ENCODE measurements at places on chromosomes 11 and 22.

DNA sequence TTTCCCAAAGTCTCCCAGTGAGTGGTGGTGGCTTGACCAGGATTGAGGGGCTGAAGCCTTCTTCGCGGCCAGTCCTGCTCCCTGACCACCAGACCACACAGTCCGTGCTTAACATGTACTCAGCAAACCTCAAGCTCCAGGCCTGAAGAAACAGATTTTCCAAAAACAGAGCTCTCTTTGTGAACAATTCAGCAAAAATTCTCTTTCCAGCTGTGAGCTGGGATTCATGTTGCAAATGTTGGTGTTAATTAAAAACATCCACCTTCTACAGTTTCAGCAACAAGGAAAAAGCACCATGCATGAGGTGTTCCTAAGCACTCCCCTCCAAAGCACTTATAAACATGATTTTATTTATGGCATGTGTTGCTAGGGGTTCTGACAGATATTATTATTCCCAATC lies 129.5 kb downstream of the ETS1 start:
- DNase-seq = no peak

DNA sequence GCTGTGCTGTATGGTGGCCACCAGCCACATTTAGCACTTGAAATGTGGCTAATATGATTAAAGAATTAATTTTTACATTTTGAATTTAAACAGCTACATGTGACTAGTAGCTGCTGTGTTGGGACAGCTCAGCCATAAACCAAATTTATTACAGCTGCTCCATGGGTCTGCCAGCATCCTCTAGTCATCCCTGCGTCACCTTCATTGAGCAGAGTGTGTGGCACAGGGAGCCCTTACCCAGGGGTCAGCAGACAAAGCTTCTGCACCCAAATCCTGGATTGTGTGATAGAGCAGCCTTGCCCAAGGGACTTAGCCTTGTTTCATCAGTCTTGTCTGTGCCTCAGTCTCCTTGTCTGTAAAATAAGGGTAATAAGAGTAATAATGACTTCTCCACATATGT lies 19.4 kb upstream of the ACCSL start:
- DNase-seq = no peak

GRCh38 chr22:19213442-19214077 lies 35.0 kb upstream of the SLC25A1 start:
- no peak for DNase-seq

- no peak for DNase-seq
These were observed 6.9 kb downstream of the SMPD1 start for GRCh38 chr11:6397156-6397555.

DNA sequence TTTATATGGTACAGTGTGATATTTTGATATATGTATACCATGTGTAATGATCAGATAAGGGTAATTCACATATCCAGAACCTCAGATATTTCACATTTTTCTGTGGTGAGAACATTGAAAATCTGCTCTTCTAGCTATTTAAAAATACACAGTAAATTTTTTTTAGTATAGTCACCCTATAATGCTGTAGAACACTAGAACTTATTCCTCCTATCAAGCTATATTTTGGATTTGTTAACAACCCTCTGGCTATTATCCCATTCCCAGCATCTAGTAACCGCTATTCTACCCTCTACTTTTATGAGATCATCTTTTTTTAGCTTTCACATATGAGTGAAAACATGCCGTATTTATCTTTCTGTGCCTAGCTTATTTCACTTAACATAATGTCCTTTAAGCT lies 65.5 kb upstream of the SYT9 start:
- DNase-seq = no peak

- no peak for DNase-seq
These were observed 466.2 kb downstream of the SOX6 start for GRCh38 chr11:15890031-15890713.

- DNase-seq = no peak
These were observed 59.6 kb upstream of the ADORA2A start for GRCh38 chr22:24367841-24368240.

DNA sequence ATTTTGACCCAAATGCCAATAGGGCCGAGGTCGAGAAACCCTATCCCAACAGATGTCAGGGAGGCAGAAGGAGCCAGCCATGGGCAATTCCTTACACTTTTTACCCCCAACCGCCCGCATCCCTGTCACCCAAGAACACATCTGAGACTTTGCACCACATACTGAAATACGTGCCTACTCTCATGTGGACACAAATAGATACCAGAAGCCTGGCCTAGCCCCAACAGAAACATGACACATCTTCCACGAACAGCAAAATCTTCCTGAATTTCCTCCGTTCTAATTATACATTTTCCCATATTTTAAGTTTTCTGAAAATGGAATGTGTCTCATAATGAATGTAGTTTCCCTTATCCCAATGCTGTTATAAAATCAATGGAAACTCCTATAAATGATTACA lies 64.7 kb downstream of the SLC1A2 start:
- no peak for DNase-seq

GRCh38 chr11:8228231-8228630 lies 35.4 kb downstream of the LMO1 start:
- DNase-seq = no peak

DNA sequence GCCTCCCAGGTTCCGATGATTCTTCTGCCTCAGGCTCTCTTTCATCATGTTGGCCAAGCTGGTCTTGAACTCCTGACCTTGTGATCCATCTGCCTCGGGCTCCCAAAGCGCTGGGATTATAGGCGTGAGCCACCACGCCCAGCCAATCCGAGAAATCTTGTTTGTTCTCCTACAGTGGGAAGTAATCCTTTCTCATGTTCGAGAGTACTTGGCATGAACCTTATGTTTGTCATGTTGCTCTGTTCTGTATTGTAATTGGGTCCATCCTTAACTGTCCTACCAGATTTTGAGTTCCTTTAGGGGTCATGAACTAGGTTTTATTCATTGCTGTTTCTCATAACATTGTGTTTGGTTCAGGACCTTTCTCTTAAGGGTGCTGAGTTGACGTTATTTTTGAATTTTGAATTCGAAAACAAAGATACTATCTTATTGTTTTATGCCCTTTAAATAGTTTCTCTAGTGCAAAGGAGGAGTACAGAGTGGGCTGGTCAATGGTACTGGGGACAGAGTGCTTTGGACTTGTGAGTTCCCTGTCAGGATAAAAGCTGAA lies 113.4 kb upstream of the RRM1 start:
- no peak for DNase-seq

DNA sequence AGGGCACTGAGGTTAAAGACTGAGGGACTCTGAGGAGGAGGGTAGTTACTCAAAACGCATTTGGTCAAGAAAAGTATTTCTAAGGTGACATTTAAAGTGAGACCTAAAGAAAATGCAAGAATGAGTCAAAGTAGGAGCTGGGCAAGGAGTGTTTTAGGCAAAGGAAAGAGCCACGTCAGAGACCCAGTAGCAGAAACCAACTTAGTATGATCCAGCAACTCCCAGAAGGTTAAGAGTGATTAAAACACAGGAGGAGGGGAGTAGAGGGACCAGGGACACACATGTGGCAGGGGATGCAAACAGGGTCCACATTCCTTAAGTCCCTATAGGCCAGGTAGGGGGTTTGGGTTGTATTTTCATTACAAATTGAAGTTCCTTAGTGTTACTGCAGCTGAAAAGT lies 24.3 kb upstream of the CCDC34 start:
- no peak for DNase-seq

GRCh38 chr22:39306456-39307361 lies 12.7 kb downstream of the RPL3 start:
- DNase-seq = peak; percentile 29

- peak; percentile 73 for DNase-seq
These were observed 48.1 kb downstream of the CYTH4 start for GRCh38 chr22:37330200-37331033.

DNA sequence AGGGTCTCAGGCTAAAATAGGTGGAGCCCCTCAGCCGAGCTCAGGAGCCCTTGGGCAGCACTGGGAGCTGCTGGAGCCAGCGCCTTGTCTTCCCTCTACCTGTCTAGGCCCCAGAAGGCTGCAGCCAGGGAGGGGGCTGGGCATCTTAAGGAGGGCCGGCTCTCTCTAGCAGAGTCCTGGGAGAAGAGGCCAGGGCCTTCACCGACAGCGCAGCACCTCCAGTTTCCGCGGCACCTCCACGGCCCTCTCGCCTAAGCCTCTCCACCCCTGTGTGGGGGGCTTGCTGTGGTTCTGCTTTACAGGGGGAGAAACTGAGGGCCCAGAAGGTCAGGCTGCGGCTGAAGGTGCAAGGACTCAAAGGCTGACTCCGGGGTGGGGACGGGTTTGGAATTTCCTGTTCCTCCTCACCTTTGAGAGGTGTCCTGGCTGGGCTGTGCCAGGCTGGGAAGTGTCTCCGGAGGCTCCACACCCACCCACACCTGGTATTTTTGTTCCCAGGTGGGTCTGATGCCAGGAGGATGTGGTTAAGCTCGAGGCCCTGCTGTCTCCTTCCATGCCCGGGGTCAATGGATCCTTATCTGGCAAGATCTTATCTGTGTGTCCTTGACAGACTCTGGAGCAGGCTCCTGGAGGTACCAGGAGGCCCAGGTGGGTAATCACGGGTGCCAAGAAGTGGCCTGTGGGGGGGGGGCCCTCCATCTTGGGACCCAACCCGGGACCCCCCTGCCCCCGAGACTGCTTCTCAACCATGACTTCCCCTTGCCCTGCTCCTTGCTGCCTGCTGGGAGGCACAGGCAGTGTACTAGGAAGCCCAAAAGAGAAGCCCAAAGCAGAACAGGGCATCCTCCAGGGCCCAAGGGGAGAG lies 95.3 kb upstream of the FGF3 start:
- DNase-seq = no peak

- no peak for DNase-seq
These were observed 27.2 kb upstream of the PPARA start for GRCh38 chr22:46122980-46123693.

GRCh38 chr11:126313826-126314225 lies 10.0 kb downstream of the DCPS start:
- DNase-seq = no peak

DNA sequence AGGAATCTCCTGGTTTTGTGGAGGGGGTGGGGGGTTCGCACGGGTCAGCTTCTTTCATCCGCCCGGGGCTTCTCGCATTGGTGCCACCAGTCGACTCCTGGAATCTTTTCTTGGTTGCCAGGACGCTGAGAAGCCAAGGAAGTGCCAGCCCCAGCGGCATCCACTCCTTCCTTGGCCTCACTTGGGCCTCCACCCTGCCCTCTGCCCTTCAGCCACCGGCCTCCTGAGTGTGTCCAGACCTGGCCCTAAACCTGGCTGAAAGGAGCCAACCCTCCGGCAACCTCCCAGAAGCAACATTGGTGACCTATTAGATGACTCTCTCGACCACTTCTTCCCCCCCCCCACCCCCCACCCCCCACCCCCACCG lies 518 bp upstream of the GALNT18 start:
- DNase-seq = no peak

DNA sequence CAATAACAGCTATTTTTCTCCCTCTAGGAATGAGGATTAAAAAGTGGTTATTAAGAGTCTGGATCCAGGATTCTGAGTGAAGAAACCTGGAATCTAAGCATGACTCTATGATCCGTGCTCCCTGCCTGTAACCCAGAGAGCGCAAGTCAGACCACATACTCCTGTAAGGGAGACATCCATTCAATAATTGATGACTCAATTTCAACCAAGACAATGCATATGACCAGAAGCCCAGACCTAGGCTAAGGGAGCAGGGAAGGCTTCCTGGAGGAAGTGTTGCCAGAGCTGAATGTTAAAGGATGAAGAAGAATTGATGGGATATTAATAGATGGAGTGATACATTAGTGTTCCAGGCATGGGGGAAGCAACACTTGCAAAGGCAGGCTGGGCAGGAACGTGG lies 13.8 kb upstream of the PAMR1 start:
- no peak for DNase-seq

- DNase-seq = no peak
These were observed 97.8 kb downstream of the PKNOX2 start for GRCh38 chr11:125262194-125262829.

GRCh38 chr11:119694334-119694733 lies 34.7 kb downstream of the NECTIN1 start:
- no peak for DNase-seq

DNA sequence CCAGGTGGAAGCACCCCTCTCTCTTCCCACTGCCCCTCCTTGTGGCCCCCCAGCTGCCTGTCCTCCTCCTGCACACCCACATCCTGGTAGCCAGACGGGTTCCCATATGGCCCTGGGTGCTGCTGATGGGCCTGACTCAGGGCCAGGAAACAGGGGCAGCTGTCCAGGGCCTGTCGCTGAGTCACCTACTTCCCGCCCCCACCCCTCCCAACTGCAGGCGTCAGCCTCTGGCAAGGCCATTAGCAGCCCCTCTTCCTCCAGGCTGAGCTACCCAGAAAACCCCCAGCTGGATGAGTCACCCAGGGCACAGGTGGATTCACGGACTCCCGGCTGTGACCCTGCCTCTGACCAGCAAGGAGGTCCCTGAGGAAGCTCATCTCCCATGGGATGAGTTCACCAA lies 6.9 kb upstream of the GAL start:
- DNase-seq = no peak

- DNase-seq = no peak
These were observed 15.7 kb upstream of the MTMR3 start for GRCh38 chr22:29867260-29867659.

- no peak for DNase-seq
These were observed 1.5 kb upstream of the SIPA1 start for GRCh38 chr11:65636108-65637031.

GRCh38 chr22:41596776-41597634 lies 7.4 kb upstream of the PMM1 start:
- DNase-seq = peak; percentile 19

DNA sequence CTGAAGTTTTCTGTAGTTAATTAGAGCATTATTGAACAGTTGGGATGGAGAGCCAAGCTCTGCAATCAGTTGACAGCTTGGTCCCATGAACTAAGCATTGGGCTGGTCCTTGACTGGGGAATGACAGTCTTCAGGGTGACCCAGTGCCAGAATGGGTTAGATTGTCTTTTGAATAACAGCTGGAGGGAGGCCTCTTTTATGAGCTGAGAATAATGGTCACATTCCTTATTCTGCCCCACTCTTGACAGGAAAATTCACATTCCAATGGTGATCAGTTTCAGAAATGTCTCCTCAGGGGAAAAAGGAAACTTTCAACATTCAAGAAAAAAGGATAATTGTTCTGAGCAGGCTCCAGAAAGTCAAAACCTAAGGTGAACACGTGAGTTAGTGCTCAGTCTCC lies 113.9 kb downstream of the KIRREL3 start:
- DNase-seq = no peak

DNA sequence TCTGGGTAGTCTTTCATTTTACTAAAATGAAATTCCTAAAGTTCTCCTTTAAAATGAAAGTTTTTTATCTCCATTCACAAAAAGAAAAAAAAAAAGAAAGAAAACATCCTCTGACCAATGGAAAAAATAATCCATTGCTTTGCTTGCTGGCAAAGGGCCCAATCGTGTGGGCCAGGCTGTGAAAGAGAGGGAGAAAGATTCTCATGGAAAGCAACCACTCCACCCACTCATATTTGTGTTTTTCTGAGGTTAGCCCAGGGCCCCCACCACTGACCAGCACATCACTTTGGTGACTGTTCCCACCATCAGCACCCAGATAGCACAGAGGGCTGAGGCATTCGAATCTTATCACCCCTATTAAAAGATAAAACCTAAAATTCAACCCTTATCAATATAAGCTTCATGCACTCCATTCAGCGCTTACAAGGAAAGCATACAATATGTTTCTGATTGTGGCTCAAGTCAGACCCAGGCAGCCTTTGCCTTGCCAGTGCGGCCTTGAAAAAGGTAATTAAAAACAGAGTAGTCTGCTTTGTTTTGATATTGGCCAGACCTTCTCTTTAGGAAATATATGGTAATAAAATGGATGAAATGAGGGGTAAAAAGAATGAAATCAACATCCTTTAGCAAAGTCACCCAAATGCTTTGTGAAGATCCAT lies 192.8 kb downstream of the ETS1 start:
- no peak for DNase-seq

GRCh38 chr22:26927821-26928220 lies 270.4 kb downstream of the MIAT start:
- no peak for DNase-seq

GRCh38 chr11:131666617-131667016 lies 296.2 kb downstream of the NTM start:
- no peak for DNase-seq

Measured in CD4-positive, alpha-beta T cell (primary cell).